ENCODE measurements at places on chromosomes 3 and 15.

GRCh38 chr3:16884748-16885592, at the start of gene PLCL2:
PLCL2 (plus strand) TSS chr3:16884955; CDS start chr3:16885040, 85 bp downstream.
- DNase-seq: peak; percentile 68

DNA sequence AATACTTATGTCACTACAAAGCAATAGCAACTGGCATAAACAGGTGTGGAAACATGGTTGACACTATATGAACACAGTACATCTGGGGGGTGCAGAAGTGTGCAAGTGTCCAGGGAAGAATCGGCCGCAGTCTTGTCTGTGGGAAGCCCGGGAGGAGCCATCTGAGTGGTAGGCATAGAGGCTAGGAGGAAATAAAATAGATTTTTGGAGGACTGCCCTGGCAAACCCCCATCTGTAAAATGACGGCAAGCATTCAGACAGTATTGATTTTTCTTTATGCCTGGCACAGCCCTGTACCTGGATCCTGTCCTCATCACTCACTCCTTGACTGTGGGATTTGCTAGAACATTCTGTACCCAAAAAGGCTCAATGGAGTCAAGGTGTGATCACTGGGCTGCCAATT, 31.3 kb downstream of the THSD4 start:
- no peak for DNase-seq

DNA sequence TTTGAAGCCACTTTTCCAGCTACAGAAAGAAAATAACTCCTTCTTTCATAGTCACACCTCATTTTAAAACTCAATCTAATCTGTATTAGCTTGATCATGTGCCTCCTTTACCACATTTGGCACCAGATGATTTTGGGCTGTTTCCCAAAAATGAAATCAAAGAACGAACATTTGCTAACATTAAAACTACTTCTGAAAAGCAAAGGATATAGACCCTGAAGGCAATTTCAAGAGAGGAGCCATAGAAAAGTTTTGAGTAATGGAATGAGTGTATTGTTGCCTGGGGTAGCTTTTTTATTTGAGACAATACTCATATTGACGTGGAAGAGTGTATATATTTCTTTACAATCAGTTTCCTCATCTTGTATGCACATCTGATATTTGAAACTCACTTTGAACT, 152.8 kb upstream of the TBL1XR1 start:
- DNase-seq: no peak

DNA sequence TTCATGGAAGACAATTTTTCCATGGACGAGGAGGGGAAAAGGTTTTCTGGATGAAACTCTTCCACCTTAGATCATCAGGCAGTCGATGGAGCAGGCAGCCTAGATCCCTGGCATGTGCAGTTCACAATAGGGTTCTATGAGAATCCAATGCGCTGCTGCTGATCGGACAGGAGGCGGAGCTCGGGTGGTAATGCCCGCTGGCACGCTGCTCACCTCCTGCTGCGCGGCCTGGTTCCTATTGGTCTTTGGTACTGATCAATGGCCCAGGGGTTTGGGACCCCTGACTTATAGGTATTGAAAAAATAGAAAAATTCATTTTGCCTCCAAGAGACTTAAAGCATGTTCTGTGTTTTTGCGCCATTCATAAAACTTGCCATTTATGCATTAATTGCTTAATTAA, 793.9 kb upstream of the NR2F2 start:
- DNase-seq: no peak

DNA sequence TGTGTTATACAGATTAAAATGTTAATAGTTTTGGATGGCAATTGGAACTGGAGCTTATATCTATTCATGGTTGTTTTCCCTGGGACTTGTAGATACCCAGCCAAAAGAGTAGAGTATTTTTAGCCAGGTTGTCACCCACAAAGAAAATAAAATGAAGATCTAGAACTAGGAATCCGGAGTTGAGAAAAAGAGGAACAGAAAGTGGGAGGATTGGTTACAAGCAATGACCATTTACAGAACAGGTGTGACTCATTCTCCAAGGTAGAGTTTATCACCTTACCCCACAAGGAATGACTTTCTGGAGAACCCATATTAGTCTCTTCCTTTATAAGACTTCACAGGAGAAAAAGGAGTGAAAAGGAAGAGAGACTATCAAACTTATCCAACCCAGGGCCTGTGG, 99.8 kb downstream of the TMEM108 start:
- DNase-seq: no peak

GRCh38 chr15:36175741-36176291, 403.6 kb upstream of the CDIN1 start:
- DNase-seq: no peak

GRCh38 chr3:35473956-35474355, 165.4 kb upstream of the ARPP21 start:
- DNase-seq: no peak

GRCh38 chr15:72991026-72991425, 61.2 kb upstream of the NEO1 start:
- no peak for DNase-seq

- no peak for DNase-seq
Observed at GRCh38 chr15:101381671-101382212, 86.7 kb upstream of the SNRPA1 start.

GRCh38 chr3:135412475-135412874, 553.1 kb upstream of the PPP2R3A start:
- no peak for DNase-seq

DNA sequence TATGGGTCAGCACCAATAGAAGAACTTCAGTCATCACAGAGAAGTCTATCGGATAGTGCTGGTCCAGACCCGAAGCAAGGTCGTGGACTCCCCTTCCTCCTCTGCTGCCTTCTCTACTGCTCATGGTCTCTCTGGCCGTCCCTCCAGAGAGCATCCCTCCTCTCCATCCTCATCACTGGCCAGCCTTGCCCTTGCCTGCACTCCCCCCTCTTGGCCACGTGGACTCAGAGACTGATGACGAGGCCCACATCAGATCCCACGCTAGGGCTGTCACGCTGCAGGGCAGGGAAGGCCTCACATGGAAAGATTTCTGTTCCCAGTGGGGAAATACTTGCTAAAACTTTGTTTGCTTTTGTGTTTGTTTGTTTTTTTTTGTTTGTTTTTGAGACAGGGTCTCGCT, 35.3 kb downstream of the IGDCC3 start:
- DNase-seq: no peak

DNA sequence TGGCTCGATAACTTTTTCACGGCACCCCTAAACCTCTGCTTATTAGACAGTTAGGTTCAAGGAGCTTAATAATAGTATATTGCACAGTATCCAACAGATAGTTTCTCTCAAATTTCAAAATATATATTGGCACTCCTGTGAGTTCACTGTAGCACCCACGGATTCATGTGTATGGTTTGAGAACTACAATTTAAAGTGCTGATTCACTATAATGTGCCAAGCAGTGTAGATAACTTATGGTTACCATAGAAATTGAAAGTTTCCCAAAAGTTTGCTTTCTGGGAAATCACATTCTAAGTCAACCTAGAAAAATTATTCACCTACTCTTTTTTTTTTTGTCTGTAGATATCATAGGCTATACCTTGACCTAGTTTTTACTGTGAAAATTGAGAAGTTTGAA, 86.6 kb downstream of the GAP43 start:
- no peak for DNase-seq

- peak; percentile 23 for DNase-seq
Observed at GRCh38 chr3:7707187-7707586, 794.4 kb upstream of the LMCD1 start.

- no peak for DNase-seq
Observed at GRCh38 chr3:53815651-53816050, 30.6 kb downstream of the CHDH start.

DNA sequence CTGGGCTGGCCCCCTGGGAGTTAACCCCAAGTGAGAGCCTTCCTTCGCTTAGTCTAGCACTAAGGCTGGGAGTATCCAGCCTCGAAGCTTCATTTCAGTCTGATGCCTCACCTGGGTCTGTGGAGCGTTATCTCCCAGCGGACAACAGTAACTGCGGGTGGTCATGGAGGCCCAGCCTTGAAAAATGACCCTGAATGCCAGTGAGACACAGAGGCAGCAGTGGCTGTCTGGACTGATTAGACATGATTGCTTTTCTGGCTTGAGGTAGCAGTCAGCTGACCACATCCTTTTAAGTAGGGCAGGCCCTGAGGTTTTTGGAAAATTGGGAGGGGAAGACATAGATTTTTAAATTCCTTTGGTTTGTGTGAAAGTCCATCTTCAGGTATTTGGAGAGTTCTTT, 28.2 kb upstream of the TRIM59 start:
- peak; percentile 23 for DNase-seq

- peak; percentile 7 for DNase-seq
Observed at GRCh38 chr3:175668300-175668699, 809.2 kb downstream of the NAALADL2 start.

DNA sequence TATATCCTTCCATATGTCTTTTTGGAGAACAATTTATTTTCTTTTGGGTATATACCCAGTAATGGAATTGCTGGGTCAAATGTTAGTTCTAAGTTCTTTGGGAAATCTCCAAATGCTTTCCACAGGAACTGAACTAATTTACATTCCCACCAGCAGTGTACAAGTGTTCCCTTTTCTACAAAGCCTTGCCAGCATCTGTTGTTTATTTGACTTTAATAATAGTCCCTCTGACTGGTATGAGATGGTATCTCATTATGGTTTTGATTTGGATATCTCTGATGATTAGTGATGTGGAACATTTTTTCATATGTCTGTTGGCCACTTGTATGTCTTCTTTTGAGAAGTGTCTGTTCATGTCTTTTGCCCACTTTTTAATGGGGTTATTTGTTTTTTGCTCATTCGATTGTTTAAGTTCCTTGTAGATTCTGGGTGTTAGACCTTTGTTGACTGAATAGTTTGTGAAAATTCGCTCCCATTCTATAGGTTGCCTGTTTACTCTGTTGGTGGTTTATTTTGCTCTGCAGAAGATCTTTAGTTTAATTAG, 48.4 kb downstream of the TMEM45A start:
- no peak for DNase-seq

- DNase-seq: peak; percentile 74
Observed at GRCh38 chr15:63752075-63752684, 81.6 kb downstream of the HERC1 start.

- DNase-seq: peak; percentile 32
Observed at GRCh38 chr3:72413228-72413627, 435.0 kb downstream of the SHQ1 start.

- DNase-seq: no peak
Observed at GRCh38 chr3:64693031-64693430, 5.2 kb upstream of the ADAMTS9 start.

DNA sequence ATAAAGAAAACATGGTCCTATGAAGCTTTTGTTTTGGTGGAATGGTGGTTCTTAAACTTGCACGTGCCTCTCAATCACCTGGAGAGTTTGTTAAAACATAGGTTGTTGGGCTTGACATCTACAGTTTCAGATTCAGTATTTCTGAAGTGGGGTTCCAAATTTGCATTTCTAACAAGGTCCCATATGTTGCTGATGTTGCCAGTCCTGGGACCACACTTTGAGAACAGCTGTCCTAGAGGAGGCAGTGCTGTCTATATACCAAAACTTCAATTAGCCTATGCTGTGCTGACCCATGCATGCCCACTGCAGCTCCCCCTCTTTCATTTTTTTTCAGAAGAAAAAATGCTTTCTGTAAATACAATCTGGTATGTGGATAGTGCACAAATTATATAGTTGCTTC, 31.3 kb downstream of the ALCAM start:
- DNase-seq: no peak

DNA sequence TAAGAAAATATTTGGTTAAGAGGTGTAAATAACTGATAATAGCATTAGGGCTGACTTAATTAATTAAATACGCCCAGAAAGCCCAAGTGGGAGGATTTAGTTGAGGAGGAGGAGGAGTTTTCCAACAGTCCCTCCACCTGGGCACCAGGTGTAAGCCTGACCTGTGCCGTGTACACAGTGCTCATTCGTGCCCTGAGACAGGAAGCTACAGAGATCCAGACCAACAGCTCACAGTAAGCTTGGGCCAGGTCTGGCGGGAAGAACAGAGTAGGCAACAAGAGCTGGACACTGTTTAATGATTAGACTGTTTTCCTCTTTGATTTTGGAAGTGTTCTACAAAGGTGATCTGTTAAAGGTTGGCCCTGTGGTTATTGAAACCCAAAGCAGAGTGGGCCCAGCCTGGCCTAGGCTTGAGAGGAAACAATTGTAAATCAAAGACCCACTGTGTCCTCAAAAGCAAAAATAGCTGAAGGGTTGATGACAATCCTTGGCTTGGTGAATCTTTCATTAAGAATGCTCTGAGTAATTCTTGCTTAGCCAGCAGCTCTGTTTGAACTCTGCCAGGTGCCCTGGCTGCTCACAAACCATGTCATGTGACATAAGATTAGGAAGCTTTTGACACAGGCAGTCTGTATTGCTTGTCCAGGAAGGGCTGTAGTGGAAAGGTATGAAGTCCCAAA, 13.8 kb downstream of the SQOR start:
- peak; percentile 30 for DNase-seq

- DNase-seq: no peak
Observed at GRCh38 chr15:93271871-93272270, 182.9 kb upstream of the RGMA start.

DNA sequence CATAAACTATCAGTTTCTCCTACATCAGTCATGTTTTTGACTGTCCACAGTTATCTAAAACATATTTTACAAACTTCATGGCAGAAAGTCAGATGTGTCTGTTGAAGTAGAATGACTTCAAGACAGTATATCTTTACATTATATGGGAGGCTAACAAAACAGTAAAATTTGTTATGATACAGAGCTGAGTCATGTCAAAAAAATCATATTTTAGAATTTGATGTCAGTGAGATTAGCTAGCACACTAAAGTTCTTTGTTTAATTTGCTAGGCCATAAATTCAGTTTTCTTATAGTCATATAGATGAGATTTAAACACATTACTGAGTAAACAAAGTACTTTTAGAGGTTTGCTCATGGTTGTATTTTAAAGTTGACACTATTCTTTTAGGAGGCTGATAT, 80.3 kb upstream of the IGSF10 start:
- DNase-seq: no peak

- DNase-seq: peak; percentile 51
Observed at GRCh38 chr15:61227950-61228936, 859 bp downstream of the RORA start.

DNA sequence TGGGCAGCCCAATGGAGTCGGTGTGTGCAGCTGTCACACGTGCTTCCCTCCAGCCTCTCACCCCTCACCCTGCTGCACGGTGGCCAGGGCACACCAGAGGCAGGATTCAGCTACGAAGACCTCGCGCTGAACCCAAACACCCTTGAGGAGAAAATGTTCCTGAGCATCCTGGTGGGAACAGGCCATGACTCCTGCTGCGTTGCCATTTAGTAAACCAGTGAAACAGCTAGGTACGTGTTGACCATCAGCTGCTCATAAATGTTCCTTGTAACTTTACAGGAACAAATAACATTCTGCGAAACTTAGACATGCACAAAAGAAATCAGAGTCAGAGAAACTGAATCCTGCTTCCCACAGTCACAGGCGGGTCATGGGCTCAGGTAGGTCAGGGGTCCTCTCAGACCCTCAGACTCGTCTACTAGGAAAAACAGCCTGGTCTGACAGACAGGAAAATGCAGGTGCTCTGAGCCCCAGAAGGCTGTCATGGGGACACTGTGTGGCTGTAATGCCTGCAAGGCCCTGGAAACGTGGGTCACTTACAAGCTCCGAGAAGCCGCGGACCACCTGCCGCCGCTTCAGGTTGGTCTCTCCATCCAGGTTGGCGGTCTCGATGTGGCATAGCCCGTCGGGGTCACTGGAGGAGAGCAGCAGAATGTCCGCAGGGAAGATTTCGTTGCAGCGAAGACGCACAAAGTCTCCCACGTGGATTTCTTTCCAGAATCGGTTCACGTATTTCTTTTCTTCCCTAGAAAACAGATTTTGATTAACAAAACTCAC, 82.5 kb downstream of the ATP10A start:
- DNase-seq: no peak

All from astrocyte of the hippocampus (primary cell).